H7 (cell line): ENCODE measurements at places on chromosomes 7 and 10. TPM values are rescaled to one million over a fixed set of nuclear protein-coding genes. Genes with fewer than 3 reads are reported as not detected.

The LRRC61 gene
- total RNA-seq: 38.3 and 39.4 TPM in 2 replicates

The WNT8B gene
- 0.10 and 0.37 TPM in 2 replicates for total RNA-seq

The NUTM2A gene
- total RNA-seq: 0.04 TPM in 1 of 2 replicates, not detected in the other

The CRYGN gene
- 1.2 and 2.2 TPM in 2 replicates for total RNA-seq

The AKR1C8 gene
- not detected in 2 replicates for total RNA-seq

The PLEKHS1 gene
- total RNA-seq: not detected in 2 replicates

The DLX5 gene
- not detected in 2 replicates for total RNA-seq
